ENCODE measurements at places on chromosomes 11 and 22. TPM values are rescaled to one million over a fixed set of nuclear protein-coding genes. Genes with fewer than 3 reads are reported as not detected.

Gene PKDREJ
- under 0.01 TPM for total RNA-seq

Gene TTC36
- total RNA-seq, result 2.4 TPM

Gene TECTA
- 2.0 TPM for total RNA-seq

Gene NXPE4
- not detected for total RNA-seq

Gene AIFM3
- 4.5 TPM for total RNA-seq

Gene CXCR5
- not detected for total RNA-seq

Gene DRD2
- 1.6 TPM for total RNA-seq

Gene BARX2
- not detected for total RNA-seq

Gene CATSPER1
- not detected for total RNA-seq

Gene FXYD2
- total RNA-seq, result 0.82 TPM

Gene LUZP2
- 42.0 TPM for total RNA-seq

Gene OR8G1
- total RNA-seq, result not detected

Gene MS4A12
- not detected for total RNA-seq

Gene OR8A1
- not detected for total RNA-seq

Gene DDX25
- 18.8 TPM for total RNA-seq

Gene CCDC15
- total RNA-seq, result 3.7 TPM

Gene MS4A6E
- total RNA-seq, result not detected

Gene OR52A1
- total RNA-seq, result under 0.01 TPM

Gene RAB1B
- total RNA-seq, result 22.8 TPM

Gene LARGE2
- total RNA-seq, result 0.41 TPM

Gene PIK3IP1
- 20.8 TPM for total RNA-seq

Gene C11orf42
- total RNA-seq, result not detected

Gene OLFML1
- 1.6 TPM for total RNA-seq

Gene OR5A1
- total RNA-seq, result not detected

Gene GGA1
- 34.2 TPM for total RNA-seq

Gene LRRC32
- 0.41 TPM for total RNA-seq

Gene HSPB2
- total RNA-seq, result 0.82 TPM

Gene PRODH
- 0.82 TPM for total RNA-seq

Gene FJX1
- total RNA-seq, result 50.1 TPM

Gene GAL
- not detected for total RNA-seq

Gene NAALADL1
- total RNA-seq, result 4.1 TPM

Gene SPDYC
- not detected for total RNA-seq

Gene KRTAP5-2
- not detected for total RNA-seq

Gene PKP3
- not detected for total RNA-seq

Gene PATE4
- total RNA-seq, result not detected

Gene PDGFB
- 2.0 TPM for total RNA-seq

Gene VWA5A
- 11.0 TPM for total RNA-seq

Gene DCHS1
- 38.3 TPM for total RNA-seq

Gene TBX10
- total RNA-seq, result not detected

Gene TENM4
- 55.0 TPM for total RNA-seq

Gene PRG3
- not detected for total RNA-seq

Gene SLC25A45
- 0.41 TPM for total RNA-seq

Gene FOSL1
- total RNA-seq, result not detected

Gene PRG2
- total RNA-seq, result not detected

All from frontal cortex (tissue), 4 donors.